ENCODE measurements at places on chromosomes 16 and 17.

- DNase-seq, result no peak
Measured at GRCh38 chr16:68434624-68435210, 13.6 kb downstream of the SMPD3 start.

DNA sequence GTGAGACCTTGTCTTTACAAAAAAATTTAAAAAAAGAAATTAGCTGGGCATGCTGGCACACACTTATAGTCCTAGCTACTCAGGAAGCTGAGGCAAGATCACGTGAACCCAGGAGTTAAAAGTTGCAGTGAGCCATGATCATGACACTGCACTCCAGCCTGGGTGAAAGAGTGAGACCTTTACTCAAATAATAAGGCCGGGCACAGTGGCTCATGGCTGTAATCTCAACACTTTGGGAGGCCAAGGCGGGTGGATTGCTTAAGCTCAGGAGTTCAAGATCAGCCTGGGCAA, 11.5 kb upstream of the RIPOR1 start:
- DNase-seq, result no peak

- DNase-seq, result no peak
Measured at GRCh38 chr17:77097631-77098180, 43.1 kb upstream of the SEC14L1 start.

DNA sequence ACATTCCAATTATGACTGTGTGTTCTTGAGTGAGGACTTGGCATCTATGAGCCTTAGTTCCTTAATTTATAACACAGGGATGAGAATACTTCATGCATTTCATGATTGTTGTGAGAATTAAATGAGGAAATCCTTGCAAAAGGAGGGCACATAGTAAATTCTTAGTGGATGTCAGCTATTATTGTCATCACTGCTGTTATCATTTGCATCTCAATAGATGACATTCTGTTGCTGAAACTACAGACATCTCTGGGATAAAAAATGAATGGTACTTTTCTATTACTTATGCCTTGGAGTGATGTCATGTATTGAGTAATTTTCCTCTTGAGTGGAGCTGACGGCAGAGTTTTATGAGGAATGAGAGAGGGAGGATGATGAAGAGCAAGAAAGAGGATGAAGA, 184.4 kb upstream of the CDH11 start:
- DNase-seq, result peak; percentile 72

- peak; percentile 65 for DNase-seq
Measured at GRCh38 chr16:31453255-31454204, 5.8 kb upstream of the ARMC5 start.

GRCh38 chr16:58272855-58273254, 22.0 kb downstream of the PRSS54 start:
- DNase-seq, result no peak

- DNase-seq, result peak; percentile 57
Measured at GRCh38 chr16:50178491-50178941, 25.4 kb downstream of the TENT4B start.

- DNase-seq, result no peak
Measured at GRCh38 chr16:77763994-77764393, 24.4 kb upstream of the VAT1L start.

DNA sequence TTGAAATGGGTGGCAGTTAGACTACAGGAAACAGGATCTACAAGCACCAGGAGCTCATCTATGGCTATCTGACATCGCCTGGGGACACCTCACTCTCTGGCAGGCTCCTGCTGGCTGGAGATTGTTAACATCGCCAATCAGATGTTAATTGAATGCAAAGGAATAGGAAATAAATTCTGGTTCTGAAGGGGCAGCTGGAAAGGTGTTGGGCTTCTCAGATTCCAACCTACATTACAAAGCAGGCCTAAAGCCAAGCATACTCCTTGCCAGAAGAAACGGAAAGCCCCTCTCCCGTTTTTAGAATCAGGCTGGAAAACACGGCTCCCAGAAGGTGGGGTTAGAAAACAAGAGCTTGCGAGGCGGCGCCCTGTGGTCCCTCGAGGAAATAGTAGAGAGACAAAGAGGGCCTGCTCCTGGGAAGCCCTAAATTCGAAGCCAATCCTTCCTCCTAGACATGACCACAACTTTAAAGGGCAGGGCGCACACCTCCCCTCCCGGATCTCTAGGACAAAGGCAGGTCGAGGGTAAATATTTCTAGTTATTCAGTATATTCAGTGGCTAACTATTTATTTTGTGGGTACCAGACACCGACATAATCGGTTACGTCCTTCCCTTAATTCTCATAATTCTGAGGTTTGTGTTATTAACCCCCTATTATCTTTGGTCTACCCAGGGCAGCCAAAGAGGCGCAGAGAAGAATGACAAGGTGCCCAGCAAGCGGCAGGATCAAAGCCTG, 763 bp upstream of the TOM1L1 start:
- no peak for DNase-seq

DNA sequence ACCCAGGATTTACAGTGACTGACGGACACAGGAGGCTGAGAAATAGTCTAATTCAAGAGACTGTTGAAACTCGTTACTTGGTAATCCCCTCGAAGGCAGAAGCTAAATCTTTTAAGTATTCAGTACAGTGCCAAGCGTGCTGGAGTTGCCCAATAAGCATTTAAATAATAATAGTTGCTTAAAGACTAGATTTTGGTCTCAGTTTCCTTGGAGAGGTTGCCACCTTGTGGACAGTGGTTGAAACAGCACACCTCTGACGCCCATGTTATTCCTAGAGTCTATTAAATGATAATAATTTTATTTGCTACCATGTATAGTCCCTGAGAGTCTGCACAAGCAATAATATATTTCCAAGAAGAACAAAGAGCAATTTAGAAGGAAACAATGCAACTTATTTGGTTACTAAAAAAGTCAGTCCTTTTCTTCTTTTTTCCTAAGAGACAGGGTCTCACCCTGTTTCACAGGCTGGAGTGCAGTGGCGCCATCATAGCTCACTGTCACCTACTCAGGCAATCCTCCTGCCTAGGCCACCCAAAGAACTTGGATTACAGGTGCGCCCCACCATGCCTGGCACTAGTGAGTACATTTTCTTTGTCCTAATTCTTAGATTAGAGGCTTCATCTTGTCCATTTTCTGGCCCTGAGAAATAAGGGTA, 138.0 kb upstream of the NUDT7 start:
- peak; percentile 74 for DNase-seq

DNA sequence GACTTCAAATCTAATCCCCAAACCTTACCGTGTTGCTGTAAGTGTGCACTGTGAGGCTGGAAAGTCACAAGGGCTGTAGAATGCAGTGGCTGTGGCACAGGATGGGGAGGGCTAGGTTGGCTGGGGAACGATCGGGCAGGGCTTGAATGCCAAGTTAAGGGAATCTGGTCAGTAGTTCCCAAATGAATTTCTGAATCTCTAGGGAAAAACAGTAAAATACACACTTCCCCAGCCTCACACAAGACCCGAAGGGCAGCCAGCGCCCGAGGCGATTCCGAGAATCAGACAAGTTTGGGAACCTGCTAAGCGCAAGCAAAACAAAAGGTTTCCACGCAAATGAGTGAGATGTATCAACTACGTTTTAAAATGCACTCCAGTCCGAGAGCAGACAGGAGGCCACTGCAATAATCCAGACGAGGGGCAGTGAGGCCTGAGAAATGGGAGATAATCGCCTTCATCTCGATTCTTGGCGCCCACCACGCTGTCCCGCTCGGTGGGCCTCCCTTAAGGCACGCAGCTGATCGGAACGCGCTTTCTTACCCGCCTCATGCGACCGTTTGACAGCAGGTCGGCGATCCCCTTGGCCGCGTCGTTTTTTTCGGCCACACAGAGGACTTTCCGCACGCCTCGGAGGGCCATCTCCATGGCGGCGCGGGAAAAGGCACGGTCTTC, 599 bp downstream of the TOP3A start:
- no peak for DNase-seq

DNA sequence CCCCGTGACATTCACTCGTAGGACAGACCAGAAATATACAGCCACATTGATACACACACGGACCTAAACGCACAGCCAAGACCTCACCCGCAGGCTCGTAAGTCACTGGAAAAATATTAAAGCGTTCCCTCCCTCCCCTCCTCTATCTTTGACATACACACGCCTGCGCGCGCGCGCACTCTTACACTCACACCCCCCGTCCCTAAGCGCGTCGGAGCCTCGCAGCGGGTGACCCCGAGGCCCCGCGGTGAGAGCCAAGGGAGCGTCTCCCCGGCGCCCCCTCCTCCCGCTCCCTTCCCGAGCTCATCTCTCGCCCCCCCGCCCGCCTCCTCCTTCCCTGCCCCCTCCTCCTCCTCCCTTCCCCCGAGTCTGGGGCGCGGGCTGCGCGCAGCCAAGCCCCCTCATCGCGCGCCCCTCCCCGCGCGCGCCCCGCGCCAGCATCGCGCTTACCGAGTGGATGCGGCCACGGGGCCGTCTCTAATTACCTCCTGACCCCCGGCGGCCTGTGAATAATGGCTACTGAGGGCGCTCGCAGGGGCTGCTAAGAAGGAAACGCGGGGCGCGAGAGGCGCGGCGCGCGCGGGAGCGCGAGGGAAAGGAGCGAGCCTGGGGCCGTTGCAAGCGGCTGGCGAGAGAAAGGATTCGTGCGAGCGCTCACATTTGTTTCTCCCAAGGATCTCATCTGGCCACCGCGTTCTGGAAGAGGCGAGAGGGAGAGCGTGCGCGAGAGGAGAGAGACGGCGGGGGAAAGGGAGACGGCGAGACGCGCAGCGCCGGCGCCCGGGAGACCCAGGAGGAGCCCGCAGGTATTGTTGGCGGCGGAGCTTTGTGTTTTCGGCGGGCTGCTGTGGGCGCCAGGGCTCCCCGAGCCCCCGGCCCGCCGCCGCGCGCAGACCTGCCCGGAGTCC, 42.4 kb downstream of the RAI1 start:
- DNase-seq, result peak; percentile 72

DNA sequence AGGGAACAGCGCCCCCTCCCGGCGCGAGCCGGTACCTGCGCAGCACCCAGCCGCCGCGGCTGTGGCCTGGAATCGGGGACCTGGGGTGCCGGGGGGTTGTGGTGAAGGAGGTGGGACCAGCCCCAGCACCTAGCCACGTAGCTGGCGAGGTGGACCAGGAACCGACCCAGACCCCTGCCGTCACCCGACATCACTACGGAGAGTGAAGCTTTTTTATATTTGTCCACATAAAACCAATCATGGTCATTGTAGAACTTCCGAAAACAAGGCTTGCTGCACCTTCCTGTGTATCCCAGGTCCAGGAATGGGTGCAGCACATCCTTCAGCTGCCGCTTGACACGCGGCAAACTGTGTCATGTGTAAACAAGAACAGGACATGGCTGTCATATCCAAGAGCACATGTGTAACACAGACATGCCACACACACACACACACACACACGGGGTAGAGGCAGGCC, 1.3 kb downstream of the HBQ1 start:
- peak; percentile 13 for DNase-seq

DNA sequence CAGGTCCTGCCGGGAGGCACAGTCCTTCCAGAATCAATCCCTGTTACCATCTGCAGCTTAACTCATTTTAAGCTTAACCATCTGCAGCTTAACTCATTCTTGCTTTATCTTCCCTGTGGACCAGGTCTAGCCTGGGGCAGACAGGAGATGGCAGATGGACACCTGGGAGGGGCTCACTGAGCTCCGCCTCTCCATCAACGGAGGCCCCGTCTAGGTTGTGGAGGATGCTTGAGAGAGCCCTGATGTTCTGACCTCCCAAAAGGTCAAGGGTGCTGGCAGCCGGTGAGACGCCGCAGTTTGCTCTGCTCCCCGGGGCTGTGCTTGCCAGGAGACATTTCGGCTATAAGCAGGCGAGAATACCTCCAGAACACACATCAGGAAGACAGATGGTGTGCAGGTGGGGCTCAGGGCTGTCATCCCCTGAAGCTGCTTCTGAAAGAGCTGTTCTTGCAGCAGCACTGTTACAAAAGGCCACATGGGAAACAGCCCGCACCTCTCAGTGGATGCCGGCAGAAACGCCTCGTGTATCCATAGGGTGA, 41.3 kb downstream of the BAIAP2 start:
- no peak for DNase-seq

DNA sequence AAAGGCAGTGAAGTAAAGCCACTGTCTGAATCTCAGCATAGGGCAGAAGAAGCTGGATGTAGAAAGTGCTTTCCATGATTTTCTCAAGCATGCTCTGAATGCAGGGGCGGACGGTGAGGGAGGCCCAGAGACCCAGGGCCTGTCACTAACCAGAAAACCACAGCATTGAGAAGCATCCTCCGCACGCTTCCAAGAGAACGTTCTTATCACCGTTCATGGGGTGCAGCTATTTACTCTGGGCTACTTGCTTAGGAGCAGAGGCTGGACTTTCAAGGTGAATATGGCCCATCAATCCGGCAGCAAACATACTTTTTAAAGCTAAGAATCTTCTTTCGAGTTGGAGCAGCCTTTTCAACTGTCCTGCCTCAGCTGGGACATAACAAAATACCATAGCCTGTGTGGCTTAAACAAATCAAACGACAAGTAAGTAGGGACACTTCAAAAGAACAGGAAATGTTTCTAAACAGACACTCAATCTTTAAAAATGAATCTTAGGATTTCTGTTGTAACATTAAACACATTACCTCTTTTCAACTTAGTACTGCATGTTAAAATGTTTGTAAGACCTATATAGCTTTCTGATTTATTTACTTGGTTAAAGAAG, 46.5 kb upstream of the CDRT4 start:
- DNase-seq, result no peak

GRCh38 chr17:72974605-72975232, 117.8 kb downstream of the SLC39A11 start:
- no peak for DNase-seq

GRCh38 chr16:27446721-27447120, 44.7 kb downstream of the IL21R start:
- no peak for DNase-seq

DNA sequence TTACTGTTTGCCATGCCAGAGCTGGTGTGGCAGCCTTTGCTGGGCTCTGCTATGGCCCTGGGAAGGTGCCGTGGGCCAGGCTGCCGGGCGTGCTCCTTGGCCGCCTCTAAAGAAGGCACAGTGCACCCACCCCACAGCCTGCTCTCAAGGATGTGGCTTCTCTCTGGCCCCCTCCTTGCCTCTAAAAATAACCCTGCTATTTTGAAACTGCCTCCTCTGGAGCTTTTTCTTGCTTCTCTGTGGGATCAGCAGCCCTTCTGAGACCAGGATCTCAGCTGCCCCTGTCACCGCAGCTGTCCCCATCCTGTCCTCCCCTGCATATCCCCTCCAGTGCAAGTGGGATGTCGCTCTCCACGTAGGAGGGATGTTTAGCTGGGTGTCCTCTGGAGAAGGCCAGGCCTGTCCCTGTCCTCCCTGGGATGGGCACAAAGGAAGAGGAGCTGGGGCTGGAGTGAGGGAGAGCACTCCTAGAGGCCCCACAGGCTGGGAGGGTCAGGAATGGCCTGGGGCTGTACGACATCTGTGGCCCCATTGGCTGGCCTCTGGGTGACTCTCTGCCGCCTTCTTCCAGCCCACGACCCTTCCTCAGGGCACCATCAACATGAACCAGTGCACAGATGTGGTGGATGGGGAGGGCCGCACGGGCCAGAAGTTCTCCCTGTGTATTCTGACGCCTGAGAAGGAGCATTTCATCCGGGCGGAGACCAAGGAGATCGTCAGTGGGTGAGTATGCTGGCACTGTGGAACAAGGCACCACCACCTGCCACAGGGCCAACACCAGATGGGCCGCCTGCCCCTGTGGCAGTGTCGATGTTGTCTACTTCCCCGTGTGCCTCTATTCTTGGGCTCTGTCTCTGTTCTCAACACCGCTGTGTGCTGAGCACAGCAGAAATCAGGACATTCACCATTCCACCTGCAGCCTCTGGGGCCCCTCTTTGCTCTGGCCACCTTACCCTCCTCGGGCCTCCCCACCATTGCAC, 79.7 kb downstream of the PLD6 start:
- no peak for DNase-seq

Measured in AG10803 (cell line).